ENCODE measurements at places on chromosomes 12 and 14. TPM values are rescaled to one million over a fixed set of nuclear protein-coding genes. Genes with fewer than 3 reads are reported as not detected.
A peak's percentile ranks its signal among the peaks of the same experiment; 100 is the strongest.

Gene CCDC177
- not detected for total RNA-seq

DNA sequence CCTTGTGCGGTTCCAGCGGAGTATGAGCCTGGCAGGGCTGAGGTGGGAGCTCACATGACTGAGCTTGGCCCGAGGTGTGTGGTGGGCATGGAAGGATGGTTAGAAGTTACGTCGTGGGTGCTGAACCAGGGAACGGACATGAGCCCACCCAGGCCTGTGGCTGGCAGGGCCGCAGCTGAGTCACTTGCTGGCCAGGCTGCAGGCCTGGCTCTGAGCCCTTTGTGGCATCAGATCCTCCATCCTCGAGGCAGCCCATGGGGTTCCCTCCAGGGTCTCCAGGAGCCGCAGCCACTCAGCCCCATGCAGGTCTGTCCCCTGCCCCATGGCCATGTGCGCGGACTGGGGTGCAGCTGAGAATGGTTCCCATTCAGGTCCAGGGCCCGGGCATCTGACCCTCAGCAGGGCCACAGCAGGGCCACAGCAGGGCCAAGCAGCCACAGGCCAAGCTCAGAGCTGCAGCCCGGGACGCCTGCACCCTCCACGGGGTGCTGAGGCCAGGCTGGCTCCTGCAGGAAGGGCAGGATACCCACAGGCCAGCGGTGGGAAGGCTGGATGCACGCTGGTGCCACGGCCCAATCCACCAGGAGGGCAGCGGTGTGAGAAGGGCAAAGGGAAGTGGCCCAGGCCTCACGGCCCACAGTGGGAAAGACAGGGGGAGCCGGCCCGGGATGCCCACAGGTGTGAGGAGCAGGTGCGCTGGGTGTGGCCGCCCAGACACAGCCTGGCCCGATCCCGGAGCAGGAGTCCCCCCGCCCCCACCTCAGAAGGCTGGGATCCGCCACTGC is 26.3 kb upstream of the ULK1 start:
- H3K27ac ChIP-seq: no peak overlapping the region
- DNase-seq: no peak
- H3K36me3 ChIP-seq: no peaks in the 10 kb centered on the region
- H3K4me1 ChIP-seq: no peaks in the 10 kb centered on the region
- no peak overlapping the region for H3K4me3 ChIP-seq

GRCh38 chr12:131134523-131135310 is 181.0 kb downstream of the ADGRD1 start:
- no peak for DNase-seq
- H3K27ac ChIP-seq: no peak overlapping the region
- no peak overlapping the region for H3K4me3 ChIP-seq

DNA sequence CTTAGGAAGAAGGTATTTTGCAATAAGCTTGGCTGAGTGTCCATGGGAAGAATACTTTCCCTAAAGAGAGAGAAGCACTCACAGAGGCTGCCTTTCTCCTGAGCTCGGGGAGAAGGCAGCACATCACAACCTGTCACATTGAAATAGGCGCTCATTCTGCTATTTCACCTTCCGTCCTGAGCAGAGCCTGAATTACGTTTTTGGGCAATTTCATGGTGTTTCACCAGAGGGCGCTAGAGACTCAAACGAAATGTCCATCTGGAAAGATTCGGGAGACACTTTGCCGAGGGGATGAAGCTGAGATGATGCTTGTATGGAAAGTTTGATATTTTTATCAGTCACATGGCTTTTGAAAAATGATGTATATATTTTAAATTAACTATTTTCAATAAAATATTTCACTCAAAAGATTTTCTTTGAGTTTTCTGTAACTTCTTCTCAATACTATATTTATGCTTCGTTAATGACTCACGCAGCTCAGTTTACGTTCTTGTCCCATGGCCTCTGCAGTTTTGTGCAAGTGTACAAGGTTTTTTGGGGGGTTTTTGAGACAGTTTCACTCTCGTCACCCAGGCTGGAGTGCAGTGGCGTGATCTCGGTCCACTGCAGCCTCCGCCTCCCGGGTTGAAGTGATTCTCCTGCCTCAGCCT is 17.4 kb upstream of the B4GALNT3 start:
- H3K4me1 ChIP-seq: no peaks in the 10 kb centered on the region
- H3K36me3 ChIP-seq: no peaks in the 10 kb centered on the region
- no peaks in the 10 kb centered on the region for H3K27me3 ChIP-seq
- DNase-seq: no peak
- H3K27ac ChIP-seq: no peak overlapping the region

- DNase-seq: no peak
- H3K27me3 ChIP-seq: no peaks in the 10 kb centered on the region
- no peak overlapping the region for H3K4me3 ChIP-seq
- H3K36me3 ChIP-seq: no peaks in the 10 kb centered on the region
- no peak overlapping the region for H3K27ac ChIP-seq
- no peaks in the 10 kb centered on the region for H3K4me1 ChIP-seq
These were observed 225.1 kb downstream of the BCAT1 start for GRCh38 chr12:24723759-24724158.

- DNase-seq: no peak
- no peak overlapping the region for H3K4me3 ChIP-seq
- no peaks in the 10 kb centered on the region for H3K27me3 ChIP-seq
- no peak overlapping the region for H3K27ac ChIP-seq
- no peaks in the 10 kb centered on the region for H3K4me1 ChIP-seq
- H3K36me3 ChIP-seq: no peaks in the 10 kb centered on the region
These were observed 378.9 kb downstream of the FUT8 start for GRCh38 chr14:65791191-65791981.

GRCh38 chr12:15808250-15808649 is 19.1 kb upstream of the EPS8 start:
- H3K27ac ChIP-seq: peak overlapping the region; percentile 11
- no peaks in the 10 kb centered on the region for H3K36me3 ChIP-seq
- no peak overlapping the region for H3K4me3 ChIP-seq
- no peak for DNase-seq
- no peaks in the 10 kb centered on the region for H3K4me1 ChIP-seq

Gene BDKRB2
- 7.9 TPM for total RNA-seq

Gene INSM2
- not detected for total RNA-seq

GRCh38 chr14:101040538-101041442 is 137.3 kb upstream of the RTL1 start:
- no peaks in the 10 kb centered on the region for H3K4me1 ChIP-seq
- H3K27me3 ChIP-seq: no peaks in the 10 kb centered on the region
- no peak overlapping the region for H3K27ac ChIP-seq

Gene GDF3
- not detected for total RNA-seq
